Right renal pelvis (tissue), 4 donors: ENCODE measurements at places on chromosomes 13 and 19. TPM values are rescaled to one million over a fixed set of nuclear protein-coding genes. Genes with fewer than 3 reads are reported as not detected.

CEACAM4 gene
- polyA plus RNA-seq, result not detected

ZNF701 gene
- 13.3 TPM for polyA plus RNA-seq

DNA sequence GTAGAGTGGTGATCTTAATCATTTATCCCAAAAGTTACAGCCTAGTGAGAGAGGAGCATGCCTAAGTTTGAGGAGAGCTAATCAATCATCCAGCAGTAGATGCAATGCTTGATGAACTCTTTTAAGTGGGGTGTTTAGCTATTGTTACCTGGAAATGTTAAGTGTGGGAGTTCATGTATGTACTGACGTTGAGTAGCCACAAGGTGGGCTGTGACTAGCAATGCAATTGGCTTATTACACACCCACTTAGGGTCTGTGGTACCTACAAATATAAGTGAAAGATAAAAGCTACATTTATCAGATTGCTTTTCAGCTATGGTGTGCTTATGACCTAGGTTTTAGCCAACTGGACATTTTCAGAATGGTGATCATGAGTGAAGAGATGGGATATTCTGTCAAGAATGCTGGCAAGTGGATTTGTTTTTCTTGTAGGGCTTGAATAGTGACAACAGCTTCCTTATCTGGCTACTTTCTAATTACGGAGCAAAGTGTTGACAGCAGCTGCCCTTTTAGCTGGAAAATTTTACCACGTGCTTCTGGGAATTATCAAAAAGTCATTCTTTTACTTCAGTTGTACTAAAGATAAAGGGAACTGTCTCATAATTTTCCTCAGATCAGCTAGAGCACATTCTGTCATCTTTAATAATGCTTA is 170.6 kb downstream of the POSTN start:
- DNase-seq, result no peak

GRCh38 chr13:25276748-25277147 is 10.5 kb downstream of the MTMR6 start:
- no peak for DNase-seq

MISP gene
- polyA plus RNA-seq, result 9.7 TPM
